Hepatocyte (in vitro differentiated cells): ENCODE measurements at places on chromosomes 5 and 9.
A peak's percentile ranks its signal among the peaks of the same experiment; 100 is the strongest.

DNA sequence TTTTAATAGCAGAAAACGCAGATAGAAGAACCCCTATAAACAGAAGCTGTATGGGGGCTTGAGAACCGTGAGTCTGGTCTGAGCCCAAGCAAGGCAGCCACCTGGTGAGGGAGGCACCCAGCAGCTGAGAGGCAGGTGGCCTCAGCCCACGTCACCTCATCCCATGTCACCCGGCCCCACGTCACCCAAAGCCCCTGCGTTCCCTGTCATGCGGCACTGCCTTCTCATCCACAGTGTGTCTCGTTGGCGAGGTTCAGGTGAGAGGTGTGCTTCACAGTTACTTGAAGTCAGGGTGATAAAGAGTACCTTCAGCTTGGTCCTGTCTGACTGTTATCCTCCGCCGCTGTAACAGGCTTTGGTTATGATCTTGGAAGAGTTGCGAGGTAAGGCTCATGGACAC is 80.6 kb upstream of the IRX4 start:
- no peaks in the 10 kb centered on the region for H3K27me3 ChIP-seq
- H3K4me3 ChIP-seq: no peak overlapping the region
- H3K36me3 ChIP-seq: no peaks in the 10 kb centered on the region
- H3K27ac ChIP-seq: no peak overlapping the region
- H3K4me1 ChIP-seq: no peaks in the 10 kb centered on the region
- DNase-seq: no peak

DNA sequence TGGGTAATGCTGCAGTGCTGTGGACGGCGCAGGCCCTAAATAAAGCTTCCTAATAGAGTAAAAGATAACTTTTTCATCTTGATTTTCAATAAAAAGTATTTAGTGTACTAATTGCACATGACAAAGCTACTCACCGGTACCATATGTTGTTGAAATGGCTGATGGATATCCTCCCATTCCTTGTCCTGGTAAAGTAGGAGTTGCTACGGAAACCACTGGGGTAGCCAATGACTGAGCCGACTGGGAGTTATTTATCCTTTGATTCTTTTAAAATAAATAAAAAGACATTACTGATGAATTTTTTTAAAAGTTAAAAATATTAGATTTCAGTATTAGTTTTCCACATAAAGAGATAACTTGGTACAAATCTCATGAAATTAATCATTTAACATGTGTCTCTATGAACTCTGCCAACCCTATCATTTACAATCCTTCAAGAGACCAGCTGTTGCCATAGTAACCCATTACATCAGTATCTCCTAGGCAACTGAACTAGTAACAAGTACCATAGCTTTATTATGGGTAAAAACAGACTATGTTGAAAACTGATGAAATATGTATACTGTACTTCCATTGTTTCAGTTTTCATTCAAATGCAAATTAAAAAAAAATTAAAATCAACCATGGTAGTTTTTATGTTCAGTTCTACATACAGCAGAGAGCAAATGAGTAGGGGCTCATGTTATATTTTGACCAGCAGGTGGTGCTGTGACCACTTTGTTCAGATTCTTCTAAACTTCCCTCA is 153.7 kb downstream of the MEF2C start:
- H3K27me3 ChIP-seq: no peaks in the 10 kb centered on the region
- no peak overlapping the region for H3K4me3 ChIP-seq
- H3K36me3 ChIP-seq: no peaks in the 10 kb centered on the region
- DNase-seq: peak; percentile 86

- peak overlapping the region; percentile 9 for H3K27ac ChIP-seq
- H3K4me1 ChIP-seq: peaks cover 59% of the 10 kb centered on the region
- no peak overlapping the region for H3K4me3 ChIP-seq
- no peak for DNase-seq
- no peaks in the 10 kb centered on the region for H3K27me3 ChIP-seq
- peaks cover 3% of the 10 kb centered on the region for H3K36me3 ChIP-seq
Measured at GRCh38 chr5:135391116-135391868, 7.7 kb downstream of the MACROH2A1 start.

- H3K27ac ChIP-seq: no peak overlapping the region
- H3K36me3 ChIP-seq: no peaks in the 10 kb centered on the region
- H3K4me3 ChIP-seq: no peak overlapping the region
- H3K27me3 ChIP-seq: no peaks in the 10 kb centered on the region
Measured at GRCh38 chr5:73534971-73535370, 30.5 kb downstream of the ANKRA2 start.

GRCh38 chr5:170632985-170633234 is 129.1 kb downstream of the KCNIP1 start:
- H3K4me1 ChIP-seq: peaks cover 14% of the 10 kb centered on the region
- peak overlapping the region; percentile 88 for H3K27ac ChIP-seq
- H3K4me3 ChIP-seq: no peak overlapping the region

- H3K4me1 ChIP-seq: no peaks in the 10 kb centered on the region
- peak; percentile 67 for DNase-seq
- peaks cover 6% of the 10 kb centered on the region for H3K27me3 ChIP-seq
- no peak overlapping the region for H3K4me3 ChIP-seq
- no peaks in the 10 kb centered on the region for H3K36me3 ChIP-seq
Measured at GRCh38 chr5:170809551-170809950, 26.0 kb downstream of the GABRP start.

GRCh38 chr5:172453206-172453985 is 929 bp downstream of the SH3PXD2B start:
- H3K4me3 ChIP-seq: peak overlapping the region; percentile 90
- H3K36me3 ChIP-seq: no peaks in the 10 kb centered on the region
- DNase-seq: peak; percentile 89
- peak overlapping the region; percentile 93 for H3K27ac ChIP-seq
- no peaks in the 10 kb centered on the region for H3K27me3 ChIP-seq

GRCh38 chr5:170113522-170113900 is 7.8 kb downstream of the FOXI1 start:
- no peak overlapping the region for H3K4me3 ChIP-seq
- H3K4me1 ChIP-seq: no peaks in the 10 kb centered on the region
- no peak for DNase-seq
- H3K36me3 ChIP-seq: no peaks in the 10 kb centered on the region
- no peak overlapping the region for H3K27ac ChIP-seq

DNA sequence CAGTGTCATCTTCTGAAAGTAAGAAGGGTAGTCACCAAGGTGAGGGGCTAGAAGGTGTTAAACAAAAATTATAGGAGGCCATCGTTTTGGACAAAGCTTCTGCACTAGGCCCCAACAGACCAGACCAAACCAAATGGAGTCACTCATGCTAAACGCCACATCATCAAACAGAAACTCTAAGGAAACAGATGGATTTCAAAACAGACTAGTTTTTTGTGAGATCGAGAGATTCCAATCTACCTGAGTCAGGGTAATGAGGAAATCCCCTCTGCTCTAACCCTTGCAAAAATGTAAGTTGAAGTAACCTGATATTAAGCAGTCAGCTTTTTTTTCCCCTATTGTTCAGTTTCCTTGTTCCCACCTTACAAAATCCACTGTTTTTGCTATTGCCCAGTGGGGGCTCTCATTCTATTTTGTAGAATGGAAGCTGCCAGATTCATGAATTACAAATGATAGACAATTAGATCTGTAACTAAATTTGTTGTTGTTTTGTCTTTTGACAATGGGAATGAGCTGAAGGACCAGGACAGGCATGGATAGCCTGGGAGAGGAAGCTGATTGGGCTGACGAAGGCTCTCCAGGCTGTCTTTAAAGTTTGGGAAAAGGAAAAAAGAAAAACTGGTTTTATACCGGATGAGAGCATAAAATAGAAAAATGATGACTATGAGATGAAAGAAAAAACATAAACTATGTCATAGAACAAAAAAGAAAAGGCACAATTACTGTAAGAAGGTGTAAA is 94.7 kb upstream of the ADAMTSL1 start:
- no peak for DNase-seq
- no peak overlapping the region for H3K4me3 ChIP-seq
- no peaks in the 10 kb centered on the region for H3K36me3 ChIP-seq
- no peak overlapping the region for H3K27ac ChIP-seq
- no peaks in the 10 kb centered on the region for H3K4me1 ChIP-seq

DNA sequence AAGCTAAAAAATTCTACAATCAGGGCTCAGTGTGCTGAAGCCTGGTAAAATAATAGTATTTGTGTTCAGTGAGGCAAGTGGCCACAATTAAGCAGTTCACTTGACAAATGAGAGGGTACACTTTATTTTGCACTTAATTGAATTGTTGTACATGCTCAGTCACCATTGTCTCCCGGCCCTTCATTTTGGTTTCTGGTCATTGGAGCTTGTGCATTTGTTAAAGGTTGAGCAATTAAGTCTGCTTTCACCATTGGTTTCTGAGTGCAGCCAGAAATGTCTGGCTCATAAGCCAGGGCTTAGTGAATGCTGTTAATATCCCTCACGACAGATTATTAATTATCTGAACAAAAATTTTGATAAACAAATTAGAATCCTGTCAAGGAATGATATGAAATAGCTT is 89.6 kb downstream of the PRDM6 start:
- no peaks in the 10 kb centered on the region for H3K27me3 ChIP-seq
- no peak overlapping the region for H3K27ac ChIP-seq
- peaks cover 26% of the 10 kb centered on the region for H3K4me1 ChIP-seq
- no peaks in the 10 kb centered on the region for H3K36me3 ChIP-seq
- DNase-seq: no peak

GRCh38 chr5:131022811-131023497 is 142.1 kb downstream of the HINT1 start:
- H3K27me3 ChIP-seq: no peaks in the 10 kb centered on the region
- no peak overlapping the region for H3K27ac ChIP-seq
- DNase-seq: no peak

DNA sequence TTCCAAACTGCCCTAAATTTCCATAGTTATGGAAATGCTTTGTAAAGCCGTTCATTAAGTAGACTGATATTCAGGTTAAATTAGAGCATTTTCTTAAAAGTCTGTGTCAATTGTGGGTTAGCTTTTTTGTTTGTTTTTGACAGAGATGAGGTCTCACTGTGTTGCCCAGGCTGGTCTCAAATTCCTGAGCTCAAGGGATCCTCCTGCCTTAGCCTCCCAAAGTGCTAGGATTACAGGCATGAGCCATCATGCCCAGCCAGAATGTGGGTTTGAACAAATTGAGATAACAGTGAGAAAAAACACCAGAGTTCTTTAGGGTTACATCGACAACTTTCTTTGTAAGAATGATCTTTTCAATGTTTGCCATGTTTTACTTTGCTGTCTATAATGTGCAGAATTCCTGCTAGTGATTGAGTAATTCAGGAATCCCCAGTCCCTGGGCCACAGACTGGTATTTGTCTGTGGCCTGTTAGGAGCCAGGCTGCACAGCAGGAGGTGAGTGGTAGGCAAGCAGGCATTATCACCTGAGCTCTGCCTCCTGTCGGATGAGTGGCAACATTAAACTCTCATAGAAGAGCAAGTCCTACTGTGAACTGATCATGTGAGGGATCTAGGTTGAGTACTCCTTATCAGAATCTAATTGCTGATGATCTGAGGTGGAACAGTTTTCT is 80.5 kb downstream of the RAI14 start:
- H3K27ac ChIP-seq: peak overlapping the region; percentile 56
- no peak for DNase-seq
- H3K27me3 ChIP-seq: no peaks in the 10 kb centered on the region
- no peaks in the 10 kb centered on the region for H3K36me3 ChIP-seq
- no peak overlapping the region for H3K4me3 ChIP-seq
